ENCODE measurements at places on chromosomes 1 and 21.

GRCh38 chr1:116265931-116266863, 106.8 kb upstream of the ATP1A1 start:
- DNase-seq = no peak

- DNase-seq = no peak
Observed at GRCh38 chr1:20530901-20531300, 21.5 kb upstream of the FAM43B start.

DNA sequence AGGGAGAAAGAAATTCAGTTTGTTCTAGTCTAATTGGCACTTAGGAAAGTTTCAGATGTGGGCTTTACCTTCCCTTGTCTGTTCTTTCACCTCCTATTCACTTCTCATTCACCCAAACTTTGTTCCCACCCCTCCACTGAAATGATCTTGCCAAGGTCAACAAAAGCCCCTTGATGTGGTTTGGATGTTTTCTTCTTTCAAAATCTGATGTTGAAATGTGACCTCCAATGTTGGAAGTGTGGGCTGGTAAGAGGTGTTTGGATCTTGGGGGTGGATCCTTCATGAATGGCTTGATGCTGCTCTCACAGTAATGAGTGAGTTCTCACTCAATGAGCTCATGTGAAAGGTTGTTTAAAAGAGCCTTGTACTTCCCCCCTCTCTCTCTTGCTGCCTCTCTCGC, 379.3 kb downstream of the HHIPL2 start:
- no peak for DNase-seq

DNA sequence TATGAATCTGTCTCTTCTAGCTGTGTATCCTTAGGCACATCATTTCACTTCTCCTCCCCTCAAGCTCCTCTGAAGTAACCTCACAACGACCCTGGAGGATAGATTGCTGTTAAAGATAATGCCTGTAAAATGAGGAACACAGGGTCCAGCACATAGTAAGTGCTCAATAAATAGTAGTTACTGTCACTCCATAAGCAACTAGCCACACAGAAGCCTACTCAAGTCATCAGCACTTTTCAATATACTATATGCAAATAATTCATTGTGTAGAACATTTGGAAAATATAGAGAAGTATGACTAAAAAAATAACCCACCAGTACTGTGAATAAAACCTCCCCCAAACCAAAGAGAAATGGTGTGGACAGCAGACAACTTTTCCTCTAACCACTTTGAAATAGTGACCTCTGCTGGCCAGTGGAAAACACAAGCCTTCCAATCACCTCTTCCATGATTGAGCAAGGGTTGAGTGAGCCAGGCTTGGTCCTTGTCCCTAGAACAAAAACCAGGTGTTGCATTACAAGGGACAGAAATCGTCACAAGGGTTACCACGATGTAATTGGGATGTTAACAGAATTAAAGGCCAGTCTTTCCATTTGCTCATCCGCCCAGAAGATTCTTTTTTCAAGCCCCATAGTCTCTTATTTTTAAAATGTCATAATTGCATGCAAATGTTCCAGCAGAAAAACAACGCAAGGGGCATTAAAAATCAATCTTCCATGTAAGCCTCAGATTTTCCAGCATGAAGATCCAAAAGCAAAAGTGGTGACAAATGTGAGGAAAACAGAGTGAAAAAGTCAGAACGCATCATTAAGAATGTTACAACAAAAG, 15.7 kb upstream of the GLIS1 start:
- DNase-seq = no peak

GRCh38 chr1:29970747-29971325, 734.5 kb downstream of the PTPRU start:
- DNase-seq = no peak

GRCh38 chr1:229015806-229016205, 255.1 kb upstream of the RAB4A start:
- DNase-seq = no peak

DNA sequence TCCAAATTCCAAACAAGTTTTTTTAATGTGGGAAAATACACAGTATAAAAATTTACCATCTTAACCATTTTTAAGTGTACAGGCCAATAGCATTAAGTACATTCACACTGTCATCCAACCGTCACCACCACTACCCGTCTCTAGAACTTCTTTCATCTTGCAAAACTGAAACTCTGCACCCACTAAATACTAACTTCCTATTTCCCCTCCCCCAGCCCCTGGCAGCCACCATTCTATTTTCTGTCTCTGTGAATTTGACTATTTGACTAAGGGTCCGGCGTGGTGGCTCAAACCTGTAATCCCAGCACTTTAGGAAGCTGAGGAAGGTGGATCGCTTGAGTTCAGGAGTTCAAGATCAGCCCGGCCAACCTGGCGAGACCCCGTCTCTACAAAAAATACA, 36.1 kb downstream of the CLSTN1 start:
- DNase-seq = peak; percentile 3

DNA sequence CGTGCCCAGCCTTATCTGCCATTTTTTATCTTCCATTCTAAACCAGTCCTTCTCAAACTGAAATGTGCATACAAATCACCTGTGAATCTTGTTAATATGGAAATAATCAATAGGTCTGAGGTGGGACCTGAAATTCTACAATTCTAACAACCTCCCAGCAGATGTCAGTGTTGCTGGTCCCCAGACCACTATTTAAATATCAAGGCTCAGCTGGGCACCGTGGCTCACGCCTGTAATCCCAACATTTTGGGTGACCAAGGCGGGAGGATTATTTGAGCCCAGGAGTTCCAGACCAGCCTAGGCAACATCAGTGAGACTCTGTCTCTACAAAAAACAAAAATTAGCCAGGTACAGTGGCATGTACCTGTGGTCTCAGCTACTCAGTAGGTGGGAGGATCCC, 4.1 kb downstream of the UQCRHL start:
- no peak for DNase-seq
